ENCODE measurements at places on chromosomes 4 and X.

DNA sequence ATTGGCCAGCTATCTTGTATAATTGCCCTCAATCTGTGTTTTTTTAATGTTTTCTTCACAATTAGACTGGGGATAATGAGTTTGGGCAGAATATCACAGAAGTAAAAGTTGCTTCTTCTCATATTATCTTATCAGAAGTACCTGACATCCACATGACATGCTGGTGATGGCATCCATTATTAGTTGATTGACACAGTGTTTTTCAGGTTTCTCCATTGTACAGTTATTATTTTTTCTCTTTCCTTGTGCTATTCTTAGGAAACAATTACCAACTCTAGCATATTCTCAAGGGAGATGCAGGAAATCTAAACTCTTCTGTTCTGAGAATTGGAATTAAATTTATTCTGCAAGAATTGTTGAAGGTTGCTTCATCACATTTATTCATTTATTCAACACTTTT is 1000.1 kb upstream of the LCORL start:
- no peak for DNase-seq

GRCh38 chrX:153966841-153967535 is 4.6 kb downstream of the HCFC1 start:
- DNase-seq = no peak

DNA sequence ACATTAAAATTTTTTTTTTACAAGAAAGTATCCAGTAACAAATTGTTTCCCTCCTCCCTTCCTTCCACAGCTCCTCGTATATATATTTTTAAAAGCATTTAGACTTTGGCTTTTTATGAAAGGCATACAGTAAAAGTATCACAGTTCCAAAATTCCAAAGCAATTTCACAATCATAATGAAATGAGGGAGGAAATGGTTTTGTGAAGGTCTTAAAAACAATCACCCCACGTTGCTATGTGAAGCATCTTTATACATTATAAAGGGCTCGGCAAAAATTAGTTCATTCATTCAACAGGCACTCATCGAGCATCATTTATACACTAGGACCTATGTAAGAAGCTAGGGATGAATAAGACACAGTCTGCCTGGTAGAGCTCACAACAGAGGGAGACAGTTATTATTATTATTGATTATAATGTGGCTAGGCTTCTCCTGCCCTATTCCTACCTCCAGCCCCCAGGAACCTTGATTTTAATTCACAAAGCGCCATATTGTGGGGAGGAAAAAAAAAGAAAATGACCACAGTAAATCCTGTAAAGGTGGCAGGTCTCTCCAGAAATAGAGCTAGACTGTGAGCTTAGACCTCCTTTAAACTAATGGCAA is 239.9 kb downstream of the MAML3 start:
- no peak for DNase-seq

DNA sequence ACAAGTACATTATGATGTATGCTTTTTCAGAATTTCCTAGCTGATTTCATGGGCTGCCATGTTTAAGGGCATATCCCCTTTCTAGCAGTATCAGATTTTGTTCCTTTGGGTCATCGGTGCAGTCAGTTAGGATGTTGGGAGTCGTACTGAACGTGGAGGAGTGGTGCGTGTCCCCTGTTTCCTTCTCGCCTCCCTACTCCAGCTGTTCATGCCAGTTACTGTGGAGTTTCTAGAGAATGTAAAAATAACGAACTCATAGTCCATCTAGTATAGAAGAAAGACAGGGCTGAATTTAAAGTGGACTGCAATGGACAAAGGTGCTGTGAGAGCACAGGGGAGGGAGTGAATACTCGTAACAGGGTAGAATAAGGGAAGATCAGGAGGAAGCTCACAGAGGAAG is 111.3 kb downstream of the CEP135 start:
- no peak for DNase-seq

GRCh38 chr4:13703096-13703495 is 75.6 kb upstream of the BOD1L1 start:
- no peak for DNase-seq

DNA sequence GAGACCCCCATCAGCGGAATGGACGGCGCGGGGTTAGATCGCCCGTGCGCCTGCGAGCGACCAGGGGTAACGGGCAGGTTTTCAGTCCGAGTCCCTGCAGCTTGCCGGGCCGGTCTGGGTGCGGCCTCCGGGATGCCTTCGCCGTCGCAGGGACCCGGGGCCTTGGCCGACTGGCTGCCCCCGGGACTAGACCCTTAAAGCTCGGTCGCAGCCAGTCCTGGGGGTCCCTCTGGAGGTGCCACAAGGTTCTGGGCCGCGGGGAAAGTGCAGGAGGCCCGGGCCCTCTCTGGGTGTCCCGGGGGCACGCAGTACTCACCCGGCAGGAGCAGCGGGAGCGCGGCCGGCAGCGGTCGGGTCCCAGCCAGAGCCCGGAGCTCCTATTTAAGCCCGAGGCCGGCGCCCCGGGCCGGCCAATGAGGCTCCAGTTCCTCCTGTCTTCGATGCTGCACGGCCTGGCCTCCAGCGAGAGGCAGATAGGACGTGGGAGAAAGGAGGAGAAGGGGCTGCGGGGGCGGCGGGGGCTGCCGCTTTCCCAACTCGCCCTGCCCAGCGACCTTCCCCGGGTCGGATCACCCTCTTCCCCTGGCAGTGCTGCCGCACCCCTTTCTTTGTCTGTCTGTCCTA is at the start of gene SPON2:
Gene SPON2 (minus strand): TSS at position 356 of the 624 bp plus-strand sequence.
- DNase-seq = no peak

DNA sequence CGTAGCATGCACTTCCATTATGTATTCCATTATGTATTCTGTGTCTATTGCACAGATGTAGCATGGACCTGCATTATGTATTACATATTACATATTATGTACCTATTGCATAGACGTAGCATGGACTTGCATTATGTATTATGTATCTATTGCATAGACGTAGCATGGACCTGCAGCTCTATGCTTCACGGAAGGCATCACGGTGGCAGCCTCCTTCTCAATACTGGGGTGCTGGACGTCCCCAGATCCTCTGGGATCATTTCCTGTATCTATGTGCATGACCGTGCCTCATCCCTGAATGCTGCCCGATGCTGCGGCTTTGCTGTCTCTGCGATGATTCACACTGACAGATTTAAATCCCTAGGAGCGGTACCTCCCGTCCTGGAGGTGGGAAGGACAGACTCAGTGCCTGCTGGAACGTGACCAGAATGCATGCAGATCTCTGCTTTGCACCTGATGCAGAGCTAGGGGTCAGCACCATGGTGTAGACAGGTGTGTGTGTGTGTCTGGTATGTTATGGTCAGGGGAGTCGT is 317.5 kb downstream of the DHRSX start:
- no peak for DNase-seq

DNA sequence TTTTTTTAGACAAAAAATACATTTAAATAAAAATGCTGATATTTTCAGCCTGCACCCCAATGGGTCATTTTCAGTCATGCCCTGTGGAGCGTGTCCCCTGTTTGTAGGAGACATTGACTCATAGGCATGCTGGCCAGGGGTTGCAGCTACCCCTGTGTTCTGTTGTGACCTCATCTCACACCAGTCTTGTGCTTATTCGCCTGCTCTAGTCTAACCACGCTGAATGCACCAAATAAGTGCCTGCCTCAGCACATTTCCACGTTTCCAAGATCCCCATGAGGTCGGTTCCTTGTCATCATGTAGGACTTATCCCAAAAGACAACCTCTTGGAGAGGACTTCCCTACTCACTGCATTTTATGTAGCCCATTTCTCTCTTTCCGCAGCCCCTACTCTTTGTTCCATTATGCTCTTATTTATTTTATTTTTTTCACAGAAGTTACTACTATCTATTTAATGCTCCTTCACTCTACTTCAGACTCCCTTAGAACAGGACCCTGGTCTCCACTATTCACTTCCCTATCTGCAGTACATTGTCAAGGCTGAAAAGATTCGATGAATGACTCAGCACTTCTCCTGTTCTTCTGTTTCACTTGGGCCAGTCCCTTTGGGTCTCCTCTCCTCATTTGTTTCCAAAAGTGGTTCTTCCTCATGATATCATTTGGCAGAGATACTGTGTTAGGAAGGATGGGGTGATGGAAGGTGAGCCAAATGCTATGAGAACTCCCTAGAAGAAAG is 109.7 kb downstream of the MSL3 start:
- DNase-seq = no peak

- DNase-seq = no peak
Measured at GRCh38 chr4:175127314-175127713, 209.2 kb downstream of the ADAM29 start.

- DNase-seq = no peak
Measured at GRCh38 chrX:9899640-9900111, 67.5 kb upstream of the CLDN34 start.

DNA sequence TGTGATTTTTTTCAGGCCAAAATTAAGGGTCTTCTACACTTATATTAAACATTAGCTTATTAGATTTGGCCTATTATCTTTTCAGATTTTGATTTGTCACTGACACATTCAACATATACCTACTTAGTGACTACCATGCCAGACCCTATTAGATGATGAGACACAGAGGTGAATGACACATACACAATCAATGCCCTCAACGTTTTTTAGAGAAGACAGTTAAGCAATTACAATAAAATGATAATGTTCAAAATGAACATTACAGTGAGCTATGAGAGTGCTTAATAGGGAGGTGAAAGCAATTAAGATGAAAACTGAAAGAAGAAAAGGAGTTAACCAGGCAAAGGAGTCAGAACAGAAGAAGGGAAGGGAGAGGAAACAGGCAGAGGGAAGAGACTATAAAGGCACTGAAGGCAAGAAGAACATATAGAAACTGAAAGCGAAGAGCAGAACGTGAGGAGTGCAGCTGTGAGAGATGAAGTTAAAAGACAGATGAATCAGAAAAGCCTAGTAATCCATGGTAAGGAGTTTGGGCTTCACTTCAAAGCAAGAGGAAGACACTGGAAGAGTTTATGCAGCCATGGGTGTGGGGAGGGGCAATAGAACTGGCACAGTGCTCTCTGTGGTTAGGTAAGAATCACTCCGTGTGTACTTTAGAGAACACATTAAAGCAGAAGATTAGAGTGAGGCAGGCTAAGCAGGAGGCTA is 119.0 kb downstream of the REELD1 start:
- DNase-seq = no peak

- DNase-seq = peak; percentile 82
Measured at GRCh38 chr4:24988776-24989175, 42.0 kb downstream of the LGI2 start.

GRCh38 chr4:113851816-113852215 is 90.3 kb upstream of the CAMK2D start:
- no peak for DNase-seq

- no peak for DNase-seq
Measured at GRCh38 chrX:130118441-130119311, 8.4 kb upstream of the ELF4 start.

GRCh38 chrX:151723156-151723760 is 7.4 kb downstream of the FATE1 start:
- no peak for DNase-seq

- DNase-seq = no peak
Measured at GRCh38 chr4:147463065-147463464, 17.8 kb upstream of the EDNRA start.

GRCh38 chr4:54877006-54877405 is 219.2 kb downstream of the KIT start:
- no peak for DNase-seq

DNA sequence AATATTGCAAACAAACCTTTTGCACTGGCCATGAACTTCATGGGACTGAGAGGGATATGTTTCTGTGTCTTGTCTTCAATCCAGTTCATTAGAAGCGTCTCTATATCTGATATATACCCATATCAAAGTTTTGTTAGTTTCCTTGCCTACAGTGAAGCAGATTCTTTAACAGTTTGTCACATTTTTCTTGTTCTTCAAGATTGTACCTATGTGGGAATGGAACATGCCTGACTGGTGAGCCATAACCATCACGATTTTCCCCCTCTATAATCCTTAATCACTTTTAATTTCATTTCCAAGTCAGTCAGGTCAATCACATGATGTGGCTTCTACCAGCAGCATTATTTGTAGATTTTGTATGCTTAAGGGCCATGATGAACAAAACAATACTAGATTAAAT is 197.1 kb upstream of the PDE5A start:
- DNase-seq = no peak

GRCh38 chrX:13283950-13284546 is 35.8 kb downstream of the ATXN3L start:
- DNase-seq = peak; percentile 35
